ENCODE measurements at places on chromosomes 1 and 21.

- no peak for DNase-seq
Observed at GRCh38 chr1:23999156-23999671, 19.1 kb upstream of the SRSF10 start.

- DNase-seq, result no peak
Observed at GRCh38 chr1:151846062-151846568, 6.5 kb upstream of the C2CD4D start.

DNA sequence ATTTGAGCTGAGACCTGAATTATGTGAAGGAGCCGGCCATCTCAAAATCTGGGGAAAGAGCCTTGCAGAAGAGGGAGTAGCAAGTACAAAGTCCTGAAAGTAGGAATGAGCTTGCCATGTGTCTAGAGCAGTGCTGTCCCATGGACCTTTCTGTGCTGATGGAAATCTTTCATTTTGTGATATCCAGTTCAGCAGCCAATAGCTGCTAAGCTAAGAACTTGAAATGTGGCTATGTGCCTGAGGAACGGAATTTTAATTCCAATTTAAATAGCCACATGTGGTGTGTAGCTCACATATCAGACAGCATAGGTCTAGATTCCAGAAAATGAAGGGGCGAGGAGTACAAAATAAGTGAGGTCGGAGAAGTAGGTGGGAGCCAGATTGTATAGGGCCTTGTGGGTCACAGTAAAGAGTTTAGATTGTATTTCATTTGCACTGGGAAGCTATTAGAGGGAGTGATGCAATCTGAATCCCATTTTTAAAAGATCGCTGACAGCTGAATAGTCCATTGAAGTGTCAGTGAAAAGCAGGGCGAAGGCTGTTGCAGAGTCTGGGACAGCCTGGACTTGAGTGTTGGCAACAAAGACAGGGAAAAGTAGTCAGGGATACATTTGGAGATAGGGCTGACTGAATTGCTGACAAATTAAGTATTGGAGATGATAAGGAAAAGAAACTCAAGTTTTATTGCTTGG, 80.3 kb downstream of the TMEM200B start:
- DNase-seq, result no peak

DNA sequence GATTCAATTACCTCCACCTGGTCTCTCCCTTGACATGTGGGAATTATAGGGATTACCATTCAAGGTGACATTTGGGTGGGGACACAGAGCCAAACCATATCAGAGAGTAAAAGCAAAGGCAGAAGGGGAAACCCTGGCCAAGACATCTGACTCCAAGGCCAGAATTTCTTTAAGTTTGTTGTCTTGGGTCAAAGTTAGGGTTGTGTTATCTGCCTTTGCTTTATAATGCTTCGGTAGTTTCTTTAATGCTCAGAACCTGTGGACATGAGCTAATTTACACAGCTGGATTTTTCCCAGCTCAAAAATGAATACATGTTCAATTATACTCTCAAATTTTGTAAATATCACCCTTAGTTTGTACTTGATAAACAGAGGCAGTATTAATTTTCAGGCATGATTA, 1074.4 kb downstream of the ADGRL2 start:
- no peak for DNase-seq

DNA sequence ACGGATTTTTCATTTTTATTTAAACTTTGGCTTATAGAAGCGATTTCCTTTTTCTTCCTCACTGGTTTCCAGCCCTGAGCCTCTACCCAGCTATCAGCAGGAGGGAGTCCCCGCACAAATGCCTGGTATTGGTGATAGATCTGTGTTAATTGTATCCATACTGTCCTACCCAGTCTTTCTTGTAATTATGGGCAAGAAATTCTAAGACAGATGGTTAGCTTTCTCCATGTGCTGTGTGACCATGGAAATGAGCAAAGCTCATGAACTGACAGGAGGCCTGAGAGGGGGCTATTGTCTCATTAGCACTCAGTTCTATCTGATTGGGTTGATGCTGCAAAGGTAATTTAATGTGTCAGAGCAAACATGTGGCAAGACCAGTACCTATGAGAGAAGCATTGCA, 108.1 kb upstream of the IVNS1ABP start:
- DNase-seq, result no peak

GRCh38 chr1:19057784-19058475, 101.5 kb upstream of the IFFO2 start:
- no peak for DNase-seq

GRCh38 chr1:202155478-202156021, 4.9 kb downstream of the PTPN7 start:
- no peak for DNase-seq

DNA sequence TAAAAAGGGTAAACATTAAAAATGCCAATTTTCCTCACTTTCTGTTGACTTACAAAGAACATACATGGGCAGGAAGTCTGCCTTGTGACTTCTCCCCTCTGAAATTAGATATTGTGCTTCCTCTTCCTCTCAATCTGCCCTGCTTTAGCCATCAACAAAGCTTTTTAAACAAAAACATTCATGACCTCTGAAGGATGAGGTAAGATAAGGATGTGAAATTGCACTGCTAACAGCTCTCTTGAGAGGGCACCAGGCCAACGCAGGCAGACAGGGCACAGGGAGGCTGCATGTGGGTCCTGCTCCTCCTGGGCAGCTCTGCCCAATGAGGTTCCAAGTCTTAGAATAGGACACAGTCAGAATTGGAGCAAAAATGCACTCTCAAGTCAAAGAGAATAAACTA, 62.1 kb downstream of the DEGS1 start:
- no peak for DNase-seq

GRCh38 chr1:116346943-116347673, 25.9 kb upstream of the ATP1A1 start:
- no peak for DNase-seq

- no peak for DNase-seq
Observed at GRCh38 chr1:209884665-209885117, 53.3 kb upstream of the SYT14 start.

GRCh38 chr1:16213013-16213412, 561 bp upstream of the ARHGEF19 start:
- no peak for DNase-seq

GRCh38 chr1:98203466-98203865, 282.6 kb upstream of the DPYD start:
- DNase-seq, result no peak

- no peak for DNase-seq
Observed at GRCh38 chr1:27567146-27567526, 36.8 kb downstream of the AHDC1 start.
